ENCODE measurements at places on chromosomes 5 and 9.

DNA sequence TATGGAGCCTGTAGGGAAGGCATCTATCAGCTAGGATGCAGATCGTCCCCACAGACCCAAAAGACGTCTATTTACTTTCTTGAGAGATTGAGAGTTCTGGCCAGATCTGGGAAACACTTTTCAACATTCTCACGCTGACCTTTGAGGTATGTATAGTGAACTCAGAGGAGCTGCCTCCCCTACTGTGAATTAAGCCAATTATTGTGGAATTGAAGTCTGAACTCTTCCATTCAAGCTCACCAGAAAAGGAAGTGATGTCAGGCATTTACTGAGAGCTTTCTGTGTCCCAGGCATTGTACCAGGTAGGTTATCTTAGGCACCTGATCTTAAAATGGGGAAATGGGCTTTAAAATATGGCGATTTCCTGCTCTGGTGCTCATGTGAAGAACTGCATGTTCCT is 136.5 kb downstream of the SV2C start:
- no peak for DNase-seq

DNA sequence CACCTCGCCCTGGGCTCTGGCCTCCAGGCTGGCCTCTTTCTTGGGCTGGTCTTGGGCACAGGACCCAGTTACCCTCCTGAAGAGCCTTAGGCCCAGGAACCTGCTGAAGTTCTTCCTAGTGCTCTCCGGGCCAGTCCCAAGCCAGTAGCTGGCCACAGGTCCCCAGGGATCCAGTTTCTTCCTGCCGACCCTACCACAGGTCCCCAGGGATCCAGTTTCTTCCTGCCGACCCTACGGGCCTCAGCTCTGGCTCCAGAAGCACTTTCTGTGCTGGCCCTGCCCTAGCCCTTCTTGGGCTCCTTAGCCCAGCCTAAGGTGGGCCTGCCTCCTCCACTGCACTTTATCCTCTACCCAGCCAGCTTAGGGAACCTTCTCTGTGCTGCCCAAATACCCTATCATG is 18.2 kb upstream of the CACFD1 start:
- DNase-seq: no peak

DNA sequence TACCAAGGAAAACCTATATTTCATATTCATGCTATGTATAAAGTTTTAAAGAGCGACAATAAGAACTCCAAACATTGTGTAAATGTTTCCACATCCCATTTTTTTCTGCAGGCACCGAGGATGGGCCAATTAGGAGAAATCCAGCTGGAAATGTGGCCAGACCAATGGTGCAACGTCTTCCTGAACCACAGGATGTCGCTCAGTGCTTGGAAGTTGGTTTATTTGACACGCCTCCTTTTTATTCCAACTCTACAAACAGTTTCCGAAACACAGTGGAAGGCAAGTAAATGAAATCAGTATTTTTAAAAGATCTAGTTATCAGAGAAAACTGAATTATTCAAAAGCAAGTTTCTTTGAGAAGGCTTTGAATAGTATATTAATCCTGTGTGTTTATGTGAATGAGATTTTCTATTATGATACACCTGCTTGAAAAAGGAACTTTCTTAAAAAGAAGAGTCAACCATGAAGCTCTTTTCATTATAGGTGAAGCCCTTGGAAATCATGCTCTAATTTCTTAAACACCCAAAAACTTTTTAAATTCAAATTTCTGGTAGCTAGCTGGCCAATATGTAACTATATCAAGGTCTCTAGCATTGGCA is 9.1 kb downstream of the TYRP1 start:
- DNase-seq: no peak

- DNase-seq: no peak
Measured at GRCh38 chr5:81838307-81838906, 87.5 kb upstream of the SSBP2 start.

DNA sequence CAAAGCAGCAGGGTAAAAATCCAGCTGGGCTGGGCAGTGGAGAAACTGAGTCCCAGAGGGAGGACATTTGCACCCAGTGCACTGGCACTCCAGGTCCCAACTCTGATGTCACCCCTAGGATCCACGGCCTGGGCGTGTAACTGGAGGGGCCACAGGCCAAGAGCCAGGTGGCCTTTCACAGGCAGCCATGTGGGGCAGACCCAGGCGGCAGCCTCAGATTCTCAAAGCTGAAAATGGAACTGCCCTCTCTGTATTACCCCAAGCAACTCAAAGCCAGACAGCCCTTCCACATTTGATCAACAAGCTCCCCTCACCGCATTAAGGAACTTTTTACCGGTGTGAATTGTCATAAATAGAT is 46.7 kb downstream of the RASGEF1C start:
- no peak for DNase-seq

DNA sequence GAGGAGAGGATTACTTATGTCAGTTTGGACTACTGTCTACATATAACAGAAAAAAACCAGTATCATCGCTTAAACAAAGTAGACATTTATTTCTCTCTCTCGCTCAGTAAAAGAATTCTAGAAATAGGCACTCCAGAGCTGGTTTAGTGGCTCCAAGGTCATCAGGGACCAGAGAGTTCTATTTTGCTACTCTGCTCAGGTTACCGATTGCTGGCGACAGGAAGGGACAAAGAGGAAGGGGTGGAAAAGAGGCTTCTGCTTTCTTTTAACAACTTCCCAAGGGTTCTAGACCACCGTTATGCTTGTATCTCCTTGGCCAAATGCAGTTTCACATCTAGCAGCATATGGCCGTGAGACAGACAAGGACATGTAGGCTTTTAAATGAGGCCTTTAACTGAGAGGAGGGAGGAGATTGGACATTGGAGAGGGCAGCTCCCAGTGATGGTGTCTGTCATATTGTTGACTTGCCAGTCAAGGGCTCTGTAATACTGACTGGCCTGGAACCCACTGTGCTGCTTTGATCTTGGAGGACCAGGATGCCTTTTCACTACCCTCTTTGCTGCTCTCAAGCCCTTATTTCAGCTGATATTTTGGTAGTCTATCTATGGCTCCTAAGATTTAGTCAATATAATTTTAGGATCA is 15.6 kb upstream of the DCP2 start:
- DNase-seq: no peak

DNA sequence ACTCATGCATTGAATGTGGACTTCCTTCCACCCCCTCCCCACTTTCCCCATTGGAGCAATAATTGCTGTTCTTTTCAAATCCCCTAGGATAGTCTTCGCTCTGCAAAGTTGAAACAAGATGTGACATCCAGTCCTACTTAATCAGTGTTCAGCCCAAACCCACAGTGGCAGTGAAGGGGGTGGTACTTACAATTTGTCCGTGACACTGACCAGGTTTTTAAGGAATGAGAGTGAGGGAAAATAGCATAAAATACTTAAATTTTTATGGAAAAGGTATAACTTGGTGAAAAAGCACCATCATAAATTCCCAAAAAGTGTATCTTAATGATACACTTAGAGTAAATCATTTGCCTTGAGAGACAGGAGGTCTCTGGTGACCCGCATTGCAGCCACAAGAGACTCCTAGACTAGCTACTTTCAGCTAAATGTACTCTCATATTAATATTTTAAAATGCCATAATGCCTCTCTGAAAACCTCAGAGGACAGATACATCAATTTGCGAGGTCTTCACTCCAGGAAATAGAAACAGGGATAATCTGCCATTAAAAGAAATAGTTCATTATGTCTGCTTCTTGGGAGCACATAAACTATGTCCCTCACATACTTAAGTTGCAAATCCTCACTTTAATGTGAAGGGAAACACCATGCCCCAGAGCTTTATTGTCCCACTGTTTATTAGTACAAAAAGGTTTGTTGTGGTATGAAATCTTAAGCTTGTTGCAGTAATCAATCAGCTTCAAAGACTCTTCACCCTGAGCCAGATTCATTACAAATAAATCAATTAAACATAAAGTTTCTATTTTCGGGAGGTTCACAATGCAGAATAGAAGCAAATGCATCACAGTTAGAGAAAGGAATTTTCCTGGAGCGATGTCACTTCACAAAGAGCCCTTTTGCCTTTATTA is 343.6 kb upstream of the ISL1 start:
- DNase-seq: no peak

GRCh38 chr5:96942078-96942477 is 6.2 kb downstream of the LNPEP start:
- no peak for DNase-seq

DNA sequence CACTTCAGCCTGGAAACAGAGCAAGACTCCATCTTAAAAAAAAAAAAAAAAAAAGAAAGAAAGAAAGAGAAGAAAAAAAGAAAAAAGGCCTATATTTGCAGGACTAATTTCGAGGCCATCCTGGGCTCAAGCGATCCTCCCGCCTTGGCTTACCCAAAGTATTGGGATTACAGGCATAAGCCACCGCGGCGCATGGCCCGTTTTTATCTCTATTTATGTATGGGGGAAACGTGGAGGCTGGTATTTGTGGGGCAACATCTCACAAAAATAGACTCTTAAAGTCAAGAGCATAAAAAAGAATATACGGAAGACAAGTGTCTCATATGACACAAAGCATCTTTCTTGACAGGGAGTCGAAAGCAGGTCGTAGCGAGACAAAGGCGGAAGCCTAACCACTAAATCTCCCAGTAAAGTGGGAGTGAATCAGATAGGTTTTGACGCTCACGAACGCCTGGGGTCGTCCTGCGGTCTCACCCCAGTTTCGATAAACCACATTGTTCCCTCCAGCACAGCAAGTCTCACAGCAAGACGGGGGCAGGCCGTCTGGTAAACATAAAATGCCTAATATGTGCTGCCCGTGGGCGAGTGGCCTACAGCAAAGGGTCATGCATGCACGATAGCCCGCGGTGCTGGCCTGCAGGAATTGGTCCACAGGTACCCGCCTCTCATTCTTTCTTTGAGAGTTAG is 1.8 kb upstream of the TRIM41 start:
- no peak for DNase-seq

- no peak for DNase-seq
Measured at GRCh38 chr9:29717631-29718030, 2144.3 kb upstream of the C9orf72 start.

DNA sequence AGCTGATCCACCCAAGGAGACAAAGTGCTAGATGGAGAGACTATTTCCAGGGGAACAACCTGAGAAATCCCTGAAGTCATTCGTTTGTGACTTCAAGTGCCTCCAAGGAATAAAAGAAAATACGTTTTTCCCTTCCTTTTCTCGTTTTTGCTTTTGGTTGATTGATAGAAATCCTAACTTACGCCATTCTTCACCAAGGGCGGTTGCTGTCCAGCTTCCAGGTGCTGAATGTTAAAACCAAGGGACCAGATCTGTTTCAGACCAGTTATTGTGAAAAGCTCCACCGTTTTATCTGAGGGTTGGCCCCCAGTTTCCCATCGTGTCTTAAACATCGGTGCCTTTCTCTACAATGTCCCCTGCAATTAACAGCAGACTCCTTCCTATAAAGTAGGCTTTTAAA is 600.7 kb upstream of the SGCD start:
- no peak for DNase-seq

GRCh38 chr9:94656200-94656599 is 16.9 kb upstream of the FBP1 start:
- DNase-seq: no peak

GRCh38 chr9:89743216-89743572 is 138.4 kb downstream of the GADD45G start:
- no peak for DNase-seq

GRCh38 chr9:111186021-111186530 is 143.9 kb downstream of the OR2K2 start:
- DNase-seq: no peak

DNA sequence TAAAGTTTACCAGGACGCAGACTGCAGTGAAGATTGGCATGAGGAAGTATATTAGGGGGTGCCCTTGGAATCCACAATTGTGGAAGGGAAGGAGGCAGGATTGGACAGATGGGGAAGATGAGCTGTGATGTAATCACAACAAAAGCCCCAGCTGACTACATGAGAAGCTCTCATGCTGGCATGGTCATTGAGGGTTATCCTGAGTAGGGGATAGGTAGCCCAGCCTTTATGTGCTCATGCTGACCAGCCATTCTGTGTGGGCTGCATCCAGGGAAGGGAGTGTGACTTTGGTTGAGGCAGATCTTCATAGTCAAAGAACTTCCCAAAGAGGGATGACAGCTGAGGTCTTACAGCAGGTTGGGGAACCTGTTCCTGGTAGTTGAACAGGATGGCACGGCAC is 52.0 kb upstream of the RANBP6 start:
- no peak for DNase-seq

GRCh38 chr5:138466125-138466899 is 1.0 kb downstream of the EGR1 start:
- DNase-seq: no peak

- no peak for DNase-seq
Measured at GRCh38 chr5:129043894-129044293, 50.7 kb upstream of the ISOC1 start.

GRCh38 chr5:38931731-38932130 is 85.9 kb downstream of the OSMR start:
- DNase-seq: no peak

DNA sequence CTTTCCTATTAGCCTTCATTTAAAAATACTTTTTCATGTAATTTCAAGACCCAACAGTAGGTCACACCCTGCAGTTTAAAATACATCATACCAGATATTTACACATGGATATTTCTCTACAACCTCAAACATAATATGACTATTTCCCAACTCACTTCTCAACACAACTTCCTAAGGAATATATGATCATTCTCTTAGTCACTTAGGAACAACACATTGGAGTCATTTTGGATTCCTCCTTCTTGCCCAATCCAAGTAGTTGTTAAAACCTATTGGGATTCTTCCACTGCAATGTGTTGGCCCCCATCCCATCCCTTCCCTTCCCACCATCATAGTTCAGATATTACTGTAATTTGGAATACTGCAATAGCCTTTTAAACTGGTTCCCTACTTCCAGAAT is 145.5 kb downstream of the DCP2 start:
- no peak for DNase-seq

GRCh38 chr5:112628214-112628980 is 109.3 kb upstream of the APC start:
- peak; percentile 28 for DNase-seq

DNA sequence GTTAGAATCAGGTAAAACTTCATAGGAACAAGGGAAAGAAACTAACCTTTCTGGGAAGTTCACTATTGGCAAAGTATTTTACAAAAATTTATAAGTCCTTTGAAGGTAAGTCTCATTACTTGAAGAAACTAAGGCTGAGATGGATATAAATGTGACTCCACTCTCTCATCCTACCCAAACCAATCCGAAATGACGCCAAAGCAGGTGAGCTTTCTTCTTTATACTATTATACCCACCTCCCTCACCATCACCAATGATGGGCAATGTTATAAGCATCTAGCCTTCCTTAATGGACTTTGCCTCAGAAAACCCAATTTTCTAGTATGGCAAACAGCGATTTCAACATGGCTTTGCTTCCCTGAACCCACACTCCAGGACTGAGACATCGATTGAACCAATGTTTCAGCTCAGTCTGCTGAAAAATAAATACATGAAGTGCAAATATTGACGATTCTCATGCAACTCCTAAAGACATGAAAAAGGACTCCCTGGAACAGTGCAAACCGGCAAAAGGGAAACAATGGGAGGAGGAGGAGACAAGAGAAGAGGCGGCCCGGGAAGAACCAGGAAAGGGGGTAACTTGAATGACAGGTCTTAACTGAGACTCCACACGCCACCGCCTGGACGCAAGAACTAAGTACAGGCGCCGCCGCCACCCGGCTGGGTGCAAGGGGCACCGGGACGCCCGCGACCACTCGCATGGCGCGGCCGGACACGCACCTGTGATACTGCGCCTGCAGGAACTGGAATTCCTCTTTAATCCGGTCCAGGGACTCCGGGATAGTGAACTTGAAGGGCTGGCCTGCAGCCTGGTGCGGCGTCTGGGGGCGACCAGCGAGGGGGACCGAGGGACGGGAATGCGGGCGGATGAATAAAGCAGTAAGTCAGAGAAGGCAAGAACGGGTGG is 2.5 kb downstream of the TLE1 start:
- peak; percentile 79 for DNase-seq
